ENCODE measurements at places on chromosomes 13 and 19. TPM values are rescaled to one million over a fixed set of nuclear protein-coding genes. Genes with fewer than 3 reads are reported as not detected.

GRCh38 chr13:111562716-111563115, 242.3 kb downstream of the TEX29 start:
- DNase-seq, result no peak

DNA sequence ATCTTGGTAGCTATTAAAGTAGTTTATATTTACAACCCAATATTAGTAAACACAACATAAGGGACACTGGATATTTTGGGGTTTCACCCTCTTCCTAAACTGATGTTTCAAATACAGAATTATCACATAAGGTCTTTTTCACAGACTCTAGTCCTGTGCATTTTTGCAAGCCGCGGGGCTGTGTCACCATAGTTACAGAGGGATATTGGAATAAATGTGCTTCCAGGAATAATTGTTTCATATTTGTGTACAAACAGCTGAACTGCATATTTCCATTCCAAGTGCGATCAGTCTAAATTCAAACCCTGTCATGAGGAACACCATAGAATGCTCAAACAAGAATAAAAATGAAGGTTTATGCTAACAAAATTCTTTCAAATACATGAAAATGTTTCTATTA, 762.5 kb upstream of the ARGLU1 start:
- peak; percentile 64 for DNase-seq

GRCh38 chr13:62524498-62524897, 1108.8 kb upstream of the PCDH20 start:
- no peak for DNase-seq

DNA sequence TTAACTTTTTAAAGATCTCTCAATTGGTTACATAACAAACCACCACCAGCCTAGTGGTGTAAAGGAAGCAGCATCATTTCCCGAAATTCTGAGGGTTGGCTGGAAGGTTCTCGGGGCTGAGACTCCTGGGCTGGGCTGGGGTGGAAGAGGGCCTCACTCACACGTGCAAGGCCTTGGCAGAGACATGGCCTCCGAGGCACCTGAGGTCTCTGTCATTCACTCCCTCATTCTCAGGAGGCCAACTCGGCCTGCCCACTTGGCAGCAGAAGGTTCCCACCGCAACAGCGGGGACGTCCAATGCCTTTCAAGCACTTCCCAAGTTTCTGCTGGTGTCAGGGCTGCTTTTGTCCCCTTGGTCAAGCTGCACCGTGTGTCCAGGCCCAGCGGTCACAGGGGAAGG, 18.6 kb upstream of the RASA3 start:
- no peak for DNase-seq

- no peak for DNase-seq
These were observed 384.3 kb downstream of the EFNB2 start for GRCh38 chr13:106151056-106151699.

GRCh38 chr13:111045170-111045569, 69.9 kb upstream of the ARHGEF7 start:
- DNase-seq, result no peak

DNA sequence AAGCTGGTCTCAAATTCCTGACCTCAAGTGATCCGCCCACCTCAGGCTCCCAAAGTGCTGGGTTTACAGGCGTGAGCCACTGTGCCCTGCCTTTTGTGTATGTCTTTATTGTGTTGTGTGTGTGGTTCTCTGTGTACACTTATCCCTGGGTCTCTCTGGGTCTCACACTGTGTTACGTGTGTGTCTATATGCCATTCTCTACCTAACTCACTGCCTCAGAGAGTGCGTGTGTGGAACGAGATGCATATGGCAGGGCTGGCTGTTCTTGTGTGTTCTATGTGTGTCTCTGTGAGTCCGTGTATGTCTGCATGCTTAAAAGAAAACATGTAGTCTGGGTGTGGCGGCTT, 10.5 kb downstream of the FOXA3 start:
- DNase-seq, result no peak

- DNase-seq, result no peak
These were observed 2.5 kb upstream of the DBP start for GRCh38 chr19:48639483-48640375.

DNA sequence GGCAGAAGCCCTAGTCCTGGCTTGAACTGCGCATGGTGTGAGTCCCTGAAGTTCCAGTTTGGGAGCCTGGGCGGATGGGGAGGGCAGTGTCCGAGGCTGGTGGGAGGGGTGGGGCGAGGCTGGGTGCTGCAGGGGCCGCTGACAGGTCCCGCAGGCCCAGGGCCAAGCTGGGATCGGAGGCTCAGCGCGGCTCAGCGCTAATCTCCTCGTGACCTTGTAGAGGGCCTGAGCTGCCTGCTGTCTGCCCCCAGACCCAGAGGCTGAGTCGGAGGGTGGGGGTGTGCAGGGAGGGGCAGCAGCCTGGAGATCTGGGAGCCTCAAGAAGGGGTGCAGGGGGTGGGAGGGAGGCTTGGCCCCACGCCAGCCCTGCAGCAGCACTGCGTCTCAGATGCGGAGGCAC, 3.0 kb downstream of the ATP1A3 start:
- no peak for DNase-seq

DNA sequence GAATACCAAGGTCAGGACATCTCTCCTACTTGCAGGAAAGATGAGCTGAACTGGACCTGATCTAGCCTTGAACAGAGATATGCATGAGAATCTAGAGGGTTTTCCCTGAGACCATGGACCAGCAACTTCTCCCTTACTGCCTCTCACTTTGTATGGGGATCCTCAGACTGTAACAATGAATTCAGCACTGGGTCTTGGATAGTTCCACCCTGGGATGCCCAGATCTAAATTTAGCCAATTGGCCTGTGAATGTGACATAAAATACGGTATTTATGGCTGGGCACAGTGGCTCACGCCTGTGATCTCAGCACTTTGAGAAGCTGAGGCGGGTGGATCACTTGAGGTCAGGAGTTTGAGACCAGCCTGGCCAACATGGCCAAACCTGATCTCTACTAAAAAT, 15.3 kb upstream of the LILRA2 start:
- no peak for DNase-seq

DNA sequence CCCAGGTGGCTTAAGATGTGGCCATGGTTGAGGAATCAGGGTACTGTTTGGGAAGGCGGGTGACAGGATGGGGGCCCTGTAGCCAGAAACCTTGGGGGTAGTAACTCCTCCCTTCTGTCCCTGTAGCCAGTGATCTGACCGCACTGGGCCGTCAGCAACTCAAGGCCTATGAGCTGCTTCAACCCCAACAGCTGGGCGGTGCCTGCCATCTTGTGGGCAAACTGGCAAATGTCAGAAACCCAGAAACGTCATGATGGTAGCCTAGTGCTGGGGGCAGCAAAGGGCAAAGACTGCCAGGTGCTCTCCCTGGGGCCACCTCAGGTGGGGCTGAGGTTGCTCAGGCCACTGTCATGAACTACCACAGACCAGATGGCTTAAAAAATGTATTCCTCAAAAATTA, 3.5 kb downstream of the COPE start:
- peak; percentile 37 for DNase-seq

GRCh38 chr19:12745166-12745897, 6.3 kb upstream of the BEST2 start:
- no peak for DNase-seq

- no peak for DNase-seq
These were observed 412.0 kb downstream of the SLITRK1 start for GRCh38 chr13:83470133-83470797.

DNA sequence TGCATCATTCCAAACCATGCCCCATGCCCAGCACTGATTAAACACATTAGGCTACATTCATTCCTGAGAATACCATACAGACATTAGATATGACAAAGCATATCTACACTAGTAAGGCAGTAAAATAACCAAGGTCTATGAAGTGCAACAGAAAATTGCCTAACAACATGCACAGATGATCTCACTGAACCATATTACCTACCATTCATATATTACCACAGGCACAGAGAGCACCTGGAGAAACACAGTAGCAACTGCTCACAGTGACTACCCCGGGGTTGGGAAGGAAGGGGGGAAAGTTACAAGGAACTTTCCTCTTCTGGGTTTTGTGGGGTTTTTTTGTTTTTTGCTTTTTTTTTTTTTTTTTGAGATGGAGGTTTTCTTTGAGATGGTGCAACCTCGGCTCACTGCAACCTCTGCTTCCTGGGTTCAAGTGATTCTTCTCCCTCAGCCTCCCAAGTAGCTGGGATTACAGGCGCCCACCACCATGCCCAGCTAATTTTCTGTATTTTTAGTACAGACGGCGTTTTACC, 669.6 kb downstream of the UQCRFS1 start:
- DNase-seq, result no peak

DNA sequence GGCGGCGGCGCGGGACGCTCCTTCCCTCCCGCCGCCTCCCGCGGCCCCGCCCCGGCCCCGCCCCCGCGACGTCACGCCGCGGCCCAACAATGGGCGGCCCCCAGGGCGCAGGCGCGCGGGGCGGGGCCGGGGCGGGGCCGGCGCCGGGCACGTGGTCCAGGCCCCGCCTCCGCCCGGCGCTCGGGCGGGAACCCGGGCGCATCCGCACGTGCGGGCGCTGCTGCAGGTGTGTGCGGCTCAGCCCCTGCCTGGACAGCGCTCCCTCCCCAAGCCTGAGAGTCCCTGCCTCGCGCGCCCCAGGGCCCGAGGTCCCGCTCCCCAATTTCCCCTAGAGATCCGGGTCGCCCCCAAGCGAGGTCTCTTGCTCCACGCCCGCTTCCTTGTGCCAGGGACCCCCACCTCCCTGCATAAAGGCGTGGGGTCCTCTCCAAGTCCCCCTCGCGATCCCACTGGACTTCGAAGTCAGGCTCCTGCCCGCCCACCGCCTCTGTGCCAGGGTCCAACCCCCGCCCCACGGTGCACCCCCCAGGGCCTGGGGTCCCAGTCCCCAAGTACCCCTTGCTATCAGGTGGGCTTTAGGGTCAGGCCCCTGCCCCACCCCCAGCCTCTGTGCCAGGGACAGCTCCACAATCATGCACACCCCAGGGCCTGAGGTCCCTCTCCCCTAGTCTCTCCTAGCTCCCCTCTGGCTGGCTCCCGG, at the start of gene MEX3D:
Gene MEX3D, minus strand, starts transcription at position 6 of the 700 bp plus-strand sequence. CDS start 267 bp downstream, outside the sequence.
- peak; percentile 91 for DNase-seq

DNA sequence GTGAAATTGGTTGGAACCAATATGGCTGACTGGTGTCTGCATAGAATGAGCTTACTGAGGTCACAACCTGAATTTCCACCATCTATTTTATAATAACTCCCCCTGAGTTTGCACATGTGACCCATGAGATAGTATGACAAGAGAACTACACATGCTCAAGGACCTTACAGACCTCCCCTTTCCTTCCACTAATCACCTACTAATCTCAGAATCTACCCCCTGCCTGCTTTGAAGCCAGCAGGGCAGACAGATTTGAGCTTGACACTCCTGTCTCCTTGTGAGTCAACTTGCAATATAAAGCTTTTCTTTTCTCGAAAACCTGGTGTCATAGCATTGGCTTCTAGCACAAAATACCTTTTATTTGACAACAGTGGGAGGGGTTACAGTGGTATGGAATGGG, 248.4 kb downstream of the RFC3 start:
- DNase-seq, result no peak

- no peak for DNase-seq
These were observed 2.2 kb upstream of the SPRYD7 start for GRCh38 chr13:49938314-49938713.

PNKP gene
- 16.4 TPM for polyA plus RNA-seq

ATP4B gene
- 1.8 TPM for polyA plus RNA-seq

BCKDHA gene
- polyA plus RNA-seq, result 53.0 TPM

LYPD5 gene
- polyA plus RNA-seq, result 8.1 TPM

SPRED3 gene
- 2.6 TPM for polyA plus RNA-seq

FGF22 gene
- polyA plus RNA-seq, result 1.6 TPM

EDNRB gene
- 9.6 TPM for polyA plus RNA-seq

SACS gene
- 1.8 TPM for polyA plus RNA-seq

CLC gene
- polyA plus RNA-seq, result not detected

KIR2DL3 gene
- polyA plus RNA-seq, result not detected

Measured in brain (organoid and tissue), 16 donors.